ENCODE measurements at places on chromosomes 4 and X.

- no peak for DNase-seq
Observed at GRCh38 chrX:40964633-40965586, 120.3 kb upstream of the USP9X start.

DNA sequence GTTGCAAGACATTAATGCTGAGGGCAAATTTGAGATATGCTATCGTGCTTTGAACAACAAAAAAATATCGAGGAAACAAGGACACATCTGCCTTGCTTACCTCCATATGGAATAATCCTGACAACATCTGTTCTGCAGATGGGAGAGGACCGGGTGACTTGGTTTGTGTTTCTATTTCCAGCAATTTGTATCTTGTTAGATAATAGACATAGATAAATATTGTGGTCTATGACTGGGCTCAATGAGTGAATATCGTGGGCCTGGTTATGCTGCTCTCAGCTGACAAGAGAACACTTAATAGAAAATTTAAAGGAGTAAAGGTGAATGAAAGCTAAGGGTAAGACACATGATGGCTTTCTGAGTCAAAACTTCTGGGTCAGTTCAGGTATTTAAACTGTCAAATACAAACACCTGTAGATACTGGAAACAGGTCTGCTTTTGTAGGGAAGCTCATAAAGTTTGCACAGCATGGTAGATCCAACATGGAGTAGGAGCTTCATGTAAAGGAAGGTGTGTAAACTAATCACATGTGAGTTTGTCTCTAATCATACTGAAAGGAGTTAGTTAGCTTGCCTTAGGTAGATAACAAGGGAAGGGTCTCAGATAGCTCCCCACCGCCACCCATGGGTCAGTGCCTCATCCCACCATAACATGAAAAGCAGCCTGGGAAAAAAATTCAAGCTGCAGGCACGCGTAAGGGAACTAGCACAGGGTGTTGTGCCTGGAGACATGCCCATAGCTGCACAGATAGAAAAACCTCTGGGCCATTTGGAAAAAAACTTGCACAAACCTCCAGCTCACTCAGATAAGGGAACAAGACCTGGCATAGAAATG lies 904.1 kb upstream of the EPHA5 start:
- no peak for DNase-seq

DNA sequence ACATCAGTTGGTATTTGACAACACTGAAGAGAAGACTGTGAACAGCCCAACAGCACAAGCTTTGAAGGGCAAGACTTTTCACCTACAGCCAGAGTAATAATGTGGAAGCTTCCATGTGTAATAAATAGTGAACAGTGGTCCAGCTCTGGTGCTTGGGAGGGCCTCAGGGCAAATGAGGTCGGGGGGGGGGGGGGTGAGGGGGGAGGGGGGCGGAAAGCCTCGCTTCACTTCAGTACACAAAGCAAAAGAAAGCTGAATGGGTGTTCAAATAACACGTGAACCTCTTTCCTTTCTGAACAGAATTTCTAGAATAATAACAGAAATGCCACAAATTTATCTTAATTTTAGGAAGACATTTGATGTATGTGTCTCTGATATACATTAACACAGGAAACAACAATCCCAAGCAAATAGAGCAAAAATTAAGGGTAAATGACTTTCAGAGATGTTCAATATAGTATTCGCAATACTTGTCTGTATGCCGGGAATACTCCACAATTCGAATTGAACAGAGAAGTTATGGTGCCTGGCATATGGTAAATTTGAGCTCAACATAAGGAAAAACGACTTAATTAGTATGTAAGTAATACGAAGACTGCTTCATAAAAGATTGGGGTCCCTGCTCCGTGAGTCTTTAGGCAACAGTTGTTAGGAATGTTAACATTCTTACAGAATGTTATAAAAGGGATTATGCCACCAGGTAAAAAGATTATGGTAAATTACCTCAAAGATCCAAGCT lies 92.6 kb downstream of the FRYL start:
- no peak for DNase-seq

DNA sequence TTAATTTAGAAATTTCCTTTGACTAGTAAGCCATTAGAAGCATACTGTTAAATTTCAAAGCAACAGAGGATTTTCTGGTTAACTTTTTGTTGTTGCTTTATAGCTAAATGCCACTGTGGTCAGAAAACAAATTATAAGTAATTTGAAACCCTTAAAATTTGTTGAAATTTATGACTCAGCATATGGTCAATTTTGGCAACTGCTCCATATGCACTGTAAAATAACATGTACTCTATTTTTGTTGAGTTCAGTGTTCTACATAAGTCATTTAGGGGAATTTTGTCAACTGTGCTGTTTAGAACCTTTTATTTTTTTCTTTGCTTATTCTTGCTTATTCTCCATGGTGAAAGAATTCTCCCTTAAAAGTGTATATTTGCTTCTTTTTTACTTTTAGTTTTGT lies 28.6 kb downstream of the SCLT1 start:
- peak; percentile 22 for DNase-seq

- DNase-seq, result no peak
Observed at GRCh38 chr4:48668254-48669017, 111.6 kb downstream of the FRYL start.

DNA sequence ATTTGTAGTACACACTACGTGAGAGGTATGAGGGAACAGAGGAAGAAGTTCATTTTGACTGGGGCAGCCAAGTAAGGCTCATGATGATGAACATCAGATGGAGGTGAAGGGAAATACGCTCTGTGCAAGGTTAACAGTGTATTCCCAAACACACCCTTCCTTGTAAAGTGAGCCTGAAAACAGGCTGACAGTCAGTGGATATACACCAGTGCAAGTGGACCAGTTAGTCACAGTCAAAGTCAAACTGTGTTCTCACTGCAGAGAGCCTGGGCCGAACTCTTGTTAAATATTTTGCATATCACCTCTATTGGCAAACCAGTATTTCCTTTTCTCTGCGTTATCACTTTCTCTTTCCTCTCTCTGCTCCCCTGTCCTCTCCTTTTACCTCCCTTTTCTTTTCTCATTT lies 23.4 kb upstream of the RHOH start:
- DNase-seq, result no peak

- DNase-seq, result peak; percentile 6
Observed at GRCh38 chr4:138639018-138639741, 376.4 kb upstream of the NOCT start.

GRCh38 chrX:130109429-130110378 lies 593 bp downstream of the ELF4 start:
- no peak for DNase-seq

GRCh38 chrX:74371425-74372222 lies 49.7 kb upstream of the SLC16A2 start:
- DNase-seq, result no peak

- DNase-seq, result no peak
Observed at GRCh38 chr4:24853142-24853541, 57.8 kb downstream of the SOD3 start.

DNA sequence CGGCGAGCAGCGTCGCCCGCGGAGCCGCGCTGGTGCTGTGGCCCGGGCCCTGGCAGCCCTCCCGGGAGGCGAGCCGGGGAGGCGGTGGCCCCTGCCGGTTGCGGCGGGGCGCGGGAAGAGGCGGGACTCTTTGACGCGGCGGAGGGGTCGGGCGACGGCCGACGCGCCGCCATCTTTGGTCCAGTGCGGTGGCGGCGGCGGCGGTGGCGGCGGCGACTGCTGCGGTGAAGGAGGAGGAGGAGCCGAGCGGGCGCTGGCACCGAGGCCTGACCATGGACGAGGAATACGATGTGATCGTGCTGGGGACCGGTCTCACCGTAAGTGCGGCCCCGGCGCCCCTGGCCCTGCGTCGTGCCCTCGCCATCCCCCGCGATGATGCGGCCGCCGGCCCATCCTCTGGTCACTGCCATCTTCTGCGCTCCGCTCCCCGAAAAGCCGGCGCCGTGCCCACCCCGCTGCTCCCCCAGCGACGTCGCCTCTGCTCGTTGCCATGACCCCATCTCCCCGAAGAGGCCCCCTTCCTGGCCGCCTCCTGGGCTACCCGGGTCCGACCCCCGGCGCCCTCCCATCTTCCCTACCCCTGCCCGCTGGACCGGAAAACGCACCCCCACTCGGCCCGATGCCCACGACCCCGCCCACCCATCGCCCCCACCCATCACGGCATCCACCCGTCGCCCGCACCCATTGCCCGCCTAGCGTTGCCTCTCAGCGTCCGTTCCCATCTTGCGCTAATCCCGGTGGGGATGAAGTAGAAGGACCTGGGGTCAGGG lies at the start of gene GDI1:
TSS of gene GDI1 (plus strand) at position 172 of the 770 bp plus-strand sequence. CDS start at position 273, 101 bp downstream.
- DNase-seq, result no peak

GRCh38 chr4:86847571-86847970 lies 1.6 kb downstream of the SLC10A6 start:
- DNase-seq, result no peak

GRCh38 chrX:148365233-148365632 lies 135.2 kb upstream of the AFF2 start:
- no peak for DNase-seq

- no peak for DNase-seq
Observed at GRCh38 chr4:104416725-104417356, 77.9 kb downstream of the CXXC4 start.

- DNase-seq, result no peak
Observed at GRCh38 chr4:8039290-8039689, 99.6 kb upstream of the AFAP1 start.

- DNase-seq, result no peak
Observed at GRCh38 chr4:82753238-82753637, 45.4 kb downstream of the SCD5 start.

- DNase-seq, result no peak
Observed at GRCh38 chr4:103306870-103307375, 108.8 kb upstream of the CENPE start.

DNA sequence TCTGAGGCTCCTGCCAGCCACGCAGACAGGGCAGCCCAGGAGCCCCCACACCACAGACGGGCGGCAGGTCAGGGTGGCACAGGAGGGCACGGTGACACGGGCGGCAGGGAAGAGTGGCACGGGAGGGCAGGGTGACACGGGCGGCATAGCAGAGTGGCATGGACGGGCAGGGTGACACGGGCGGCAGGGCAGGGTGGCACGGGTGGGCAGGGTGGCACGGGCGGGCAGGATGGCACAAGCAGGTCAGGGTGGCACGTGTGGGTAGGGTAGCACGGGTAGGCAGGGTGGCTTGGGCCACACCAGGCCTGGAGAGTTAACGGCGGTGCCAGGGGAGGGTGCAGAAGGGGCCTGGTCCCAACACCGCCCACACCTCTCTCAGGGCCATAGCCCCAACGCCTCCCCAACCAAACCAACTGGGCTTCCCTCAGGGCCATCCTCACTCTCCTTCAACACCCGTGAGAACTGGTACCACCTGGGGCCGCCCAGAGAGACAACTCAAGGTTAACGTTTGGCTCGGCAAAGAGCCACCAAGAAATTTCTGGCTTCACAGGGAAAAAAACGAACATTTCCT lies 3.4 kb downstream of the CTBP1 start:
- no peak for DNase-seq

DNA sequence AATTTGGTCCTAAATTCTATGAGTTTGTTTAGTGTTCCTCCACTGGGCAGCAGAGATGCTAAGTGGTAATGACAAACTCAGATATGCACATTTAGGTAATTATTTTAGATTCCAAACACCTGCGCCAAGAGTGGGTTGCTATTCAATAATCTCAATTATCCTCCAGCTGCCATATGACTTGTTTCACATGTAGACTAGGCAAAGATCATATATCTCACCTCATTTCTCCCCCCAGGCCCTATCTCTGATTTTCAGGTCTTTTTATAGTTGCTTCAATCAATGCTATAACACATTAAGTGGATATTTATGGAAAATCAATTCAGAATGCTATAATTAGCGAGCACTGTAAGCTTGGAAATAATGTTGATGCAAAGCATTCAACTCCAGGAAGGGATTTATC lies 217.6 kb downstream of the KCTD8 start:
- DNase-seq, result no peak

DNA sequence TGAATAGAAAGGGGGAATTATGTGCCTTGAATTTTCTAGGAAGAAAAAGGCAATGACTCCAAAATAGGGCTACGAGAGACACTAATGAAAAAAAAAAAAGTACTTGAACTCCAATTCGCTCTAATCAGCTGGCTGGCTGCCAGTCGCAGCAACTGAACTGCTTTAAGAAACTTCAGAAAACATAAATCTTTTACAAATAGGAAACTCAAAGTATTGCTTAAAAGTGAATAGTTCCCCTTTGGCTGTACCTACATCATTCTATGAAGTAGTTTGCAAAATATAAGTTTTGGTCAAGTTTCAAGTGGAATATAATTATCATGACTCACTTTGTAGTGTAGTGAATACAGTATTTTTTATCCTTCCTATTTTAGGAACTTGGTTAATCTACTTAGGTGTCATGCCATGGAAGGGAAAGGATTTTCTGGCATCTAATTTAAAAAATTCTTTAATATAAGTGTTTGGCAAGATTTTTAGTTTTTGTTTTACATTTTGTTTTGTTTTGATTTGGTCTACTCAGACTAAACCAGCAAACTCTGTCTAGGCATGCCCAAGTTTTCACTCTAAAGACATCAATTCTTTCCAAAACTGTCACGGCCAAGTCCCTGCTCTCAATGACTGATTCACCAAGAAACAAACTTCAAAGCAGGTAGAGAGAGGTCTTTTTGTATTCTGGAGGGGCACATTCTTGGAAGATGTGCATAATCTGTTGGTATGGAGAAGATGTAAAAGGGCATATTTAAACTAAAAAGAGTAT lies 382.4 kb upstream of the GALNT7 start:
- no peak for DNase-seq

DNA sequence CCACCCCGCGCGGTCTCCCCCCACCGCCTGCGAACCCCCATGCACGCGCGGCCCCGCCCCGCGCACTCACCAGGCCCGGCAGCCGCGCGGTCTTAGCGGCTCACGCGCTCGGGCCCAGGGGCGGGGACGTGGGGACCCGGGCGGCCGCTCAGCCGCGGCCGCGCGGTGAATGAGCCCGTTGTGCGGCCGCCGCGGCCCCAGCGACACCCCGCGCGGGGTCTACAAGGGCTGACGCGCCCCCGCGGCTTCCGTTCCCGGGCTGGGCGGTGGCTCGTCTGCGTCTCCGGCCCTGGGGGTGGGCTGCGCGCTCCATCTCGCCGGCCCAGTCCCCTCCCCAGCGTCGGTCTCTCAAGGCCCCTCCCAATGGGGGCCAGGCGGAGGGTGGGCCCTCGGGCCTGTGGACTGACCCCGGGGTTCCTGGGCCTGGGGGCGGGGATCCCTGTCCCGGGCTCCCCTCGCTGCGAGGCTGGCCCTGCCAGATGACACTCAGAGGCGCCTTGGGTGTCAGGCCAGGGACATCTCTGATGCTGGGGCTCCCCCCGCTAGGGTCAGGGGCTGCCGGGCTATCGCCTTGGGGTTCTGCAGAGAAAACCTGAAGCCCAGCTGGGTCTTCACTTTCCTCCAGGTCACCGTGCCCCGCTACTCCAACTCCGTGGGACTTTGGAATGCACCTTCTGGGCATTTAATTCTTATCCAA lies 4.3 kb upstream of the SLC26A1 start:
- DNase-seq, result no peak

DNA sequence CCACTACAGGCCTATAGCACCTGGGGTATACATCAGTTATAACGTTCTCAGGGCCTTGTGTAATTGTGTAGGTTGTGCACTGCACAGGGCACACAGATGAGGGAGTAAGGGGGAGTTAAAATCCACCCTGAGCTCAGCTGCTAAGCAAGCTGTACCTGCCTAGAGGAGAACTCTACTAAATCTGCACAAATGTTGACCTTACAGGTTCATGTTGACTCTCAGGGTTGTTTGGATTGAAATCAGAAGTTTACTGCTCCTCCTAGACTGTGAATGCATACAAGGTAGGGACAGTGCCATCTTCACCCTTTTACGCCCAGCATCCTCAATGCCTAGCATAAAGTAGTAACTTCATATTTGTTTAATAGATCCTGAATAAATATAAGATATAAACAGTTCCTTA lies 89.8 kb downstream of the SMARCA1 start:
- DNase-seq, result no peak
